ENCODE measurements at places on chromosomes 2 and 18.

DNA sequence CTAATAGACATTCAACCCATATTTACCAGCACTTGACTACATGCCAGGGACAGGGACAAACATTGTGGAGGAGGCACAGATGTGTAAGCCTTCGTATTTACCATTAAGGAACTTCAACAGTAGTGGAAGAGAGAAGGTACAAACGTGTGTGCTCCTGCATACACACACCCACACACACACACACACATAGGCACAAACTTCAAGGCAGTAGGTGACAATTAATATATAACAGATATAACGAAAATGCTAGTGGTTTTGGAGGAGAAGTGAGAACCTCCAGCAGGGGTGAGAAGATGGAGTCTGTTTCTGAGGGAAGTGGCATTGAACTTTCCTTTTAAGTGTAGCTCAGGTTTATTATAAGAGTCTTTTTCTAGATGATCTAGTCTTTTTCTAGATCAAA lies 231.1 kb downstream of the SETBP1 start:
- DNase-seq: no peak

DNA sequence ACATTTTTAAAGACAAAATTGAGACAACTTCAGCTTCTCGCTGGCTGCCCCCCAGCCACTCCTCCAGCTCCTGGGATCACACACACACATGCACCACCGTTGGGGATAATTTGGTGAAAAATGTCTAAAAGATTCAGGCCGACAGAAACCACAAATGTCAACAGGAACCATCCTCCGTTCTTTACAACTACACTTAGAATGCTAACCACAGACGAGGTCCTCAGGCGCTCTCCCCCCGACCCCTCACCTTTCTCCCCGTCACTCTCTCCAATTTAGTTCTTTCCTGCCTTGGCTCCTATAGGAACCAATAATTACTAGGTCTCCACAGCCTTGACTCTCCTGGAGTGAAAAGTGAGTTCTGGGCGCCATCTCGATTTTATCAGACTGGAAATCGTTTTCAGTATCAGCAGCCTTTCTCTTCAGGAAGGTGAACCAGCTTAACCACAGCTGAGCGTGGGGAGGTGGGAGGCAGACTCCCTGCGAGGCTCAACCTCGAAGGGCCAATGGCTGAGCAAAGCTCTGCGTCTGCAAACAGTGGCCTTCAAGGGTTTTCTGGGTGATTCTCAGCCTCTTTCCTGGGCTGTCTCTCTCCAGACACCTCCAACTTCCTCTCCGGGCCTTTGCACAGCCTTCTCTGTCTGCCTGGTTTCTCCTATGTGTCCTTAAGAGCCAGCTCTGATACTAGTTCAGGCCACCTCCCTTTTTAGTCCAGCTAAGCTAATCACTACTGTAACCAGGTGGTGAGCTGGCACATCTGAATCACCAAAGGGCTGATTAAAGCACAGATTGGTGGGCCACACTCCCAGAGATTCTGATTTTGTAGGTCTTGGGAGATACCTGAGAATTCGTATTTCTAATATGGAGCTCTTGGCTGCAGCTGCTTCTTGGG lies 115.7 kb upstream of the COPS8 start:
- DNase-seq: no peak

GRCh38 chr2:2873450-2873811 lies 504.2 kb downstream of the EIPR1 start:
- DNase-seq: no peak

DNA sequence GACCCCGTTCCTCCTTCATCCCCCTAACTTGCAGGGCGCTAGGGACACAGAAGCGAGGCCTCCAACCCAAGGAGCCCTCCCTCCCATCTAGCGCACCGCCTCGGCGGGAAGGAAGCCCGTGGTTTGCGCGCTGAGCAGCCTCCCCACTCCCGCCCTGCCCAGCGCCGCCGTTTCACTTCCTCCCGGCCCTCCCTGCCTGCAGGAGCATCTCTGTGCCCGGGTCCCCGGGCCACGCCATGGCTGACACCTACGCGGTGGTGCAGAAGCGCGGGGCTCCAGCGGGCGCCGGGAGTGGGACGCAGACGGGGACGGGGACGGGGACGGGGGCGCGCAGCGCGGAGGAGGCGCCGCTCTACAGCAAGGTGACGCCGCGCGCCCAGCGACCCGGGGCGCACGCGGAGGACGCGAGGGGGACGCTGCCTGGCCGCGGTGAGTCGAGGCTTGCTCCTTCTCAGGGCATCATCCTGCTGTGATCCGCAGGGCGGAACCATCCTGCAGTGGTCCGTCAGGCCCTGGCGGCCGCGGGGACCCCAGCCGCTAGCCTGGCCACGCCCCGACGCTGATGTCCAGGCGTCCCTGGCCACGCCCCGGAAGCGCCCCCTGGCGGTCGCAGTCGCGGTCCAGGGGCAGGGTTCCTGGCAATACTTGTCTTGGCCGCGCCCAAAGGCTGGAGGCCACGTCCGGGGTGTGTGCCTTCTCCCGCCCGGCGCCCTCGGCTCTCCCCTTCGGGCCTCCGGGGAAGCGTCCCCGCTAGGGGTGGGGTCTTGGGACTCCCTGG lies 16.4 kb downstream of the PTPN18 start:
- no peak for DNase-seq

GRCh38 chr2:215080545-215080944 lies 57.9 kb downstream of the ABCA12 start:
- no peak for DNase-seq

DNA sequence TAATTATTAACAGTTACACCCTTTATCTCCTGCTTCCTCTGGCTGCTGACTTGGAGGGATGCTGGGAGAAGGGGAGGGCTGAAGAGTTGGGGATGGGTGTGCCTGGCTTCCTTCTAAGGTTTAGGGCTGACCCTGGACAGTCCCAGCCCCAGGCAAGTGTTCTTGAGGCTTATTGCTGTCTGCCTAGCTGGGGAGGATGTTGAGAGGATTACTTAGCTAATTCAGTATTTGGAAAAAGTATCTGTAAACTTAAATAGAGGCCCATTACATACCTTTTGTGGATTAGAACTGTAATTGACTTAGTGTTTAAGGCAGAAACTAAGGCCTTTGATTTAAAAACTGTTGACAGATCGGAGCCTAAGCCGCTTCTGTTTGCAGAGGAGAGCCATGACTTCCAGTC lies 67.6 kb downstream of the AGAP1 start:
- DNase-seq: no peak

DNA sequence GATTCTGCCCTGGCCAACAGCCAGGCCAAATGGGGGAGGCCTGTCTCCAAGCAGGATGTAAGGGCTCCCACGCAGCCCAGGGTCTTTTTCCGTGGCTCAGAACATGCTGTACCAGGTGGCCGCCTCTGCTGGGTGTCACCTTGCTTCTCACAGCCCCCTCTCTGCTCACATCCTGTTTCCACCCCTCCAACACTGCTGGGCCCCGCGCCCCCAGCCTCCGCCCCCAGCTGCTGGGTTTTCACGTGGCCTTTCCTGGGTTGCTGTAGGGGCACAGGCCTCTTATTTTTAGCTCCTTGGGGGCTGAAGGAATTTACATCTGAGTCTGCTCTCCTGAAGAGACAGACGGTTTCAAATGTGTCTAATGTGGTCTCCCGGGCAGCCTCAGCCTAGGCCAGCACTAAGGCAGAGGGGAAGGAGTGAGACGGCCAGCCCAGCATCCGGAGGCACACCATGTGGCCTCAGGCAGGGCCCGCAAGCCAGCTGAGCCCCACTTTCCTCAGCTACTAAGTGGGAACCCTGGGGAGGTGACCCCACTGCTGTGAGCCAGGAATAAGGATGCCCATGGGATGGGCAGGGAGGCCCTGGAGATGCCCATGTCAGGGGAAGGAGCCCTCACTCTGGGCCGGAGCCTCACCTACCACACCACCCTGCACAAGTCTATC lies 18.7 kb upstream of the DUSP2 start:
- DNase-seq: no peak

DNA sequence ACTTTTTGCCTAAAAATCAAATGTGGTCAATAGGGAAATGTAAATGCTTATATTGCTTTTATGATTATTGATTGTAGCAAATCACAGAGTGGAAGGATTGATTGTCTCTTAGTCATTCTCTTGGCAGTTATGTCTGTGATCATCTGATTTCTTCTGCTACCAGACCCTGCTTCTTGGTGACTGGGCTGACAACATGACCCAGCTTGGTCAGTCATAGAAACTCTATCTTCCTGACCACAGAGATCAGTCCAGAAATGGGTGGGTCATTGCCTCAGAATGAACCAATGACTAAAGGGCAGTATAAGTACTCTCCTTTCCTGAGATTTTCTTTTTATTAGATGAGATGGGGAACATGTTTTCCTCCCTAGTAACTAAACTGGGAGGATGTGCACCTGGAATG lies 87.6 kb downstream of the MAIP1 start:
- DNase-seq: no peak

- DNase-seq: no peak
These were observed 30.1 kb downstream of the CYP1B1 start for GRCh38 chr2:38045811-38046210.

- DNase-seq: no peak
These were observed 258.9 kb upstream of the FBXO11 start for GRCh38 chr2:48165070-48165753.

GRCh38 chr2:161078211-161078539 lies 82.1 kb upstream of the TANK start:
- DNase-seq: no peak

DNA sequence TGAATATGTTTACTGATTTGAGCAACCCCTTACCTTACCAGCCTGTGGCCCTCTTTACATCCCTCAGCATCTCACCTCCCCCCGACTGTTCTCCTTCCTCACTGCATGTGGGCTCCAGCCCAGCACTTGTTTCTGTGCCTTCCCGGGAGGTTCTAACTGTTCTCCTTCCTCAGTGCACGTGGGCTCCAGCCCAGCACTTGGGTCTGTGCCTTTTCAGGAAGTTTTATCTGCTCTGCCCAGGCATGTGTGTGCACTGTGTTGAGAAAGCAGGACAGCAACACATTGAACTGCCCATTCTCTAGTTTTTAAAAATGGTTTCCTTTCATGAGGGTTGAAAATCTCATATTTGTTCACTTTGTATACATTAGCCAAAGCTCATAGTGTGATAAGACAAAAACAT lies 158.4 kb downstream of the ATP9B start:
- DNase-seq: no peak

DNA sequence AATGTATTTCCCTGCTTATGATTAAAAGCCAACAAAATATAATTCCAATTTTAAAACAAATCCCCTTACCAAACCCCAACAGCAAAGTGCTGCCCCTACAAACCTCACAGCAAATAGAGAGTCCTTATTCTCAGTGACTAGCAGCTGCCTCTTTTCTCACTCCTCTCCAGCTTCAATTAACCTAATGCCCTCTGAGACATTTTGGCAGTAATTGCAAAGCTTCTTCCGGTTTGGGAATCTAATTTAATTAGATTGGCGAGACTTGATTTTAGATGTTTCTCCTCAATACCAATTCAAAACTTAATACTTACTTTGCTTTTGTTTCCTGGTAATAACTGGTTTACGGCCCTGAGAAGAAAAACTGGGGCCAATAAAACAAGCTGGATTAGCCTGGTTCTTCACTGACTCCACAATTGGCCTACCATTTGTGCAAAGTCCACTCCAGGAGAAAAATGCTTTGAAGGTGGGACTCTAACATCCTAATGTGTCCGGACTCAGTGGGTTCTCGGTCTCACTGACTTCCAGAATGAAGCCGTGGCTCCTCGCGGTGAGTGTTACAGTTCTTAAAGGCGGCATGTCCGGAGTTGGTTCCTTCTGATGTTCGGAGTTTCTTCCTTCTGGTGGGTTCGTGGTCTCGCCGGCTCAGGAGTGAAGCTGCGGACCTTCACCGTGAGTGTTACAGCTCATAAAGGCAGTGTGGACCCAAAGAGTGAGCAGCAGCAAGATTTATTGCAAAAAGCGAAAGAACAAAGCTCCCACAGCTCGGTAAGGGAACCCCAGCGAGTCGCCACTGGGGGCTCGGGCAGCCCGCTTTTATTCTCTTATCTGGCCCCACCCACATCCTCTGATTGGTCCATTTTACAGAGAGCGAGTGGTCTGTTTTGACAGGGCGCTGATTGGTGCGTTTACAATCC lies 52.8 kb downstream of the SLC35F5 start:
- no peak for DNase-seq

GRCh38 chr18:22723773-22724172 lies 209.4 kb upstream of the RBBP8 start:
- no peak for DNase-seq

GRCh38 chr2:38653715-38654527 lies 12.0 kb upstream of the GALM start:
- no peak for DNase-seq

All from BJ (cell line).